Hematopoietic multipotent progenitor cell treated with erythropoietin and hydrocortisone succinate and interleukin-3 and kit ligand, for 8 days (in vitro differentiated cells): ENCODE measurements at places on chromosomes 6 and 20.
A peak's percentile ranks its signal among the peaks of the same experiment; 100 is the strongest.

GRCh38 chr6:84779380-84779779 is 15.0 kb upstream of the TBX18 start:
- DNase-seq, result no peak

DNA sequence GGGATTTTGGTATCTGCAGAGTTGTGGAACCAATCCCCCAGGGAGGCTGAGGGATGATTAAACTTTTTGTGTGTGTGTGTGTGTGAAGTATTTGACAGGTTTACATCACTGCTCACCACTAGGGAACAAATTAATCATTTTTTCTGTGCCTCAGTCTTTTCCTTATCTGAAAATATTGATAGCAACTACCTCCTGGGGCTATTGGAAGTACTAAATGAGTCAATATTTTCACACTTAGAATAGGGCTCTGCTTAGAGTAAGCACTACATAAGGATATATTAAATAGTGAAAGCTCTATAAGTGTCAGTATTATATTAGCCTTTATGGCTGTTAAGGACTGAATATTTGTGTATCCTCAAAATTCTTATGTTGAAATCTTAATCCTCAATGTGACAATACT is 155.2 kb upstream of the UST start:
- no peak for DNase-seq

DNA sequence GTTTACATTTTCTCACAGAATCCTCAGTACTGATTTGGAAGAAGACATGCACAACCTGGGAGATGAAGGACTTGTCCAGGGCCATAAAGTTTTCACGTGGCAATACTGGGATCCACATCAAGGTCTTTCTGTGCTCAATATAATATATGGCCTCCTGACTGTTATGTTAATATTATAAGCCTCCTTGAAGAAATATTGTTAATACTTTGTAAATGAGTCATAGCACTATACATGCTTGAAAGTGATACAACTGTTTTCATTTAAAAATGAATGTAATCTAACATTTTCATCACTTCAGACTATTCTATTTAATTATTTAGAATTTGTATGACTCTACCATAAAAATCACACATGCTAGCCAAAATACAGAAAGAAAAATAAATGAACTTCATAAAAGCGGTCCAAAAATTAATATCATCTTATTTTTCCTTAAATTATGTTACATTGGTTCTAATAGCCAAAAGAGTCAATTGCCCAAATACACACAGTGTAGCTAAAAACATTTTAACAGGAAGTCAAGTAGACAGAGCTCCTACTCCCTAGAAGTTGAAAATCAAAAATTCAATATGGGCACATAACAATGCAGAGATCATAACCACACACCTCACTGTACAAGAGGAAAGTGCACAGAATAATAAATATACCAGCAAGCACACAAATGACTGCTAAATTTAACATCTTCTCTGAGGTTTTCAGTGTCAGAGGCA is 188.0 kb upstream of the HDDC2 start:
- no peak for DNase-seq

DNA sequence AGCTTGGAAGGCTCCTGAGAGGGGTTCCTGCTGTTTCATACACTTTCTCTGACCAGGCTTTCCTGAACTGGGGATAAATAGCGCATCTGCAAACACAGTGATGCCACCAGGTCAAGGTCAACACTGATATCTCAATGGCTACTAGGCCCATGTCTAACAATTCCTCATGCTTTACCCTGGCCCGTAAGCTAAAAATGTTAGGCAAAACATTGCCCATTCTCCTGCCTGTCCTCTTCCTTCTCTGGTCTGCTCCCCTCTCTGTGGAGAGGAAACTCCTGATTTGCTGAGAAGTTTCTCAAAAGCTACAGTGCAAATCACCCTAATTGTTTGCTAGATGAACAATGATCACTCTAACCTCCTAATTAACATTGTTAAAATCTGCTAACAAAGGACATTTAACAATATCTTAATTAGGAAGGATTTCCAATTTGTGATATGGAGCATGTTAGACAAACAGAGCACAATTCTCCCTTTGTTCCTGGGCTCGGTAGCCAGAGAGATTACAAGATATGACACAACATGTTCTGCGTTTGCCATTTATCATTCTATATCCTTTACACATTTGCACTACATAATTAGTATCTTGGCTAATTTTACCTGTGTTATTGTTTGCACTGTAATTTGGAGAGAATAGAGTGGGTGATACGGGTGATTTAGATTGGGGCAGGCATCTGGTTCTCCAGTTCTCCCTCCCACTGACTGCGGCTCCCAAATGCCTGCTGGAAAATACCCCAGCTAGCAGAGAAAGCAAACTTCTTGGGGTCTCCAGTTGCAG is 266.8 kb downstream of the CD83 start:
- no peak for DNase-seq

GRCh38 chr20:63343460-63344445 is 17.4 kb downstream of the CHRNA4 start:
- no peak for DNase-seq

DNA sequence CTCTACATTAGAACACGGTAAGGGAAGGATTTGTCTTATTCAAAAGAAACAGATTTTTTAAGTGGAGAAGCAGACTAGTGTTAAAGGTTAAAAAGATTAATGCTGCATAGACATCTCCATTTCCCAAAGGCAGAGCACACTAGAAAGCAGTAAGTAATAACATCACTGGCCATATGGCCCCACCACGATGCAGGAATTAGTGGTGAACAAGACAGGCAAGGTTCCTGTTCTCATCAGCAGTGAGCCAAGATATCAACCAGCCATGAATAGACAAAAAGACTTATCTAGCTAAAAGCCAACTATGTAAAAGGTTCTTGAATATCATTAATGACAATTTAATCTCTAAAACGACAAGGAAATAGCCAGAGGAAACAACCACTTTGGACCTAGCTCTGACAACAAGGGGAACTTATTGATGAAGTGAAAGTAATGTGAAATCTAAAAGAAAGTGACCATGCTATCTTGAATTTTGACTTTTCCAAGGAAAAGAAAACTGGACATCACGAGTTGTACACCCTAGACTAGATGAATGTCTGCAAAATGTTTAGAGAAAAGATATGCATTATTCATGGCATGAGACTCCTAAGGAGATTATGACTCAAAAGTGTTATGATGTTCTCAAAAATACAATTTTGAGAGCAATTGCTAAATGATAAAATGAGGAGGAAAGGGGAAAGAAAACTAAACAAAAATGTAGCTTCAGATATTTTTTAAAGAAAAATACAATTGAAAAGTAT is 157.9 kb upstream of the STXBP5 start:
- no peak for DNase-seq

DNA sequence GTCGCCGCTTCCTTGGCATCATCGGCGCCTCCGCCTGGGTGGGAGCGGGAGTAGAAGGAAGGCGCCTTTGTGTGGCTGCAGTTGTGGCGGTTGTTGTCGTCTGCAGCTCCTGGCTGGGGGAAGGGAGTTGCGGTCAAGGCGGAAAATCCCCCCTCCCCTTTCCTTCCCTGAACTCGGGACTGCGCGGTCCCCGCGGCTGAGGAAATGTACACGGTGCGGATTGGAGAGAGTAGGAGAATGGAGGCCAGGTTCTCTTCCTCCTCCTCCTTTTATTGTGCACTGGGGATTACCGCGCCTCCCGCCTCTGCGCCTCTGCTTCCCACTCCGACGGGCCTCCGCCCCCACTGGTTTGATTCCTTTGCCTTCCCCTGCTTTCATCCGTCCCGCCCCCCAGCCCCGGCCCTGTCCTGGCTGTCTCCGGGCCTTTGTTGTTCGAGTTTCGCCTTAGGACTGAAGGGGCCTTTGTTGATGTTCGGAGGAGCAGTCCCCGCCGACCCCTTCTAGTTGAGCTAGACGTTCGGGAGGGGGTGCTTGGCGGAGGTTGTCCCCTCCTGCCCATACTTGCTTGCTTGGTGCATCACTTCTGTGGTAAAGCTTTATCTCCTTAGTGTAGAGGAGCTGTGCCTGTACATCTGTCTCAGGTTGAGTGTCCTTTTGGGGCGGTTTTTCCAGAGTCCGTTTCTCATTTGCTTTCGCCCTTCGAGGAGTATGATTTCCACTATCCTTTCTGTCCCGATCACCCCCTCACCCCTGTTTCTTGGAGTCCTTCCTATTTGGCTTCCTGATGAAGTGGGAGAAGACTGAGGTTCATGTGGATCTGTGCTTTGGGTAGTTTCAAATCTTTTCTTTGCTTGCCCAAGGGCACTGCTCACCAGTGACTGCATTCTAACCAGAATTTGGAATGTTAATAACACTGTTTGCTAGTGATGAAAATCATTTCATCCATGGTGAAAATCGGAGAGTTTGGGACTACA is 764 bp downstream of the ZNF292 start:
- peak; percentile 52 for DNase-seq

DNA sequence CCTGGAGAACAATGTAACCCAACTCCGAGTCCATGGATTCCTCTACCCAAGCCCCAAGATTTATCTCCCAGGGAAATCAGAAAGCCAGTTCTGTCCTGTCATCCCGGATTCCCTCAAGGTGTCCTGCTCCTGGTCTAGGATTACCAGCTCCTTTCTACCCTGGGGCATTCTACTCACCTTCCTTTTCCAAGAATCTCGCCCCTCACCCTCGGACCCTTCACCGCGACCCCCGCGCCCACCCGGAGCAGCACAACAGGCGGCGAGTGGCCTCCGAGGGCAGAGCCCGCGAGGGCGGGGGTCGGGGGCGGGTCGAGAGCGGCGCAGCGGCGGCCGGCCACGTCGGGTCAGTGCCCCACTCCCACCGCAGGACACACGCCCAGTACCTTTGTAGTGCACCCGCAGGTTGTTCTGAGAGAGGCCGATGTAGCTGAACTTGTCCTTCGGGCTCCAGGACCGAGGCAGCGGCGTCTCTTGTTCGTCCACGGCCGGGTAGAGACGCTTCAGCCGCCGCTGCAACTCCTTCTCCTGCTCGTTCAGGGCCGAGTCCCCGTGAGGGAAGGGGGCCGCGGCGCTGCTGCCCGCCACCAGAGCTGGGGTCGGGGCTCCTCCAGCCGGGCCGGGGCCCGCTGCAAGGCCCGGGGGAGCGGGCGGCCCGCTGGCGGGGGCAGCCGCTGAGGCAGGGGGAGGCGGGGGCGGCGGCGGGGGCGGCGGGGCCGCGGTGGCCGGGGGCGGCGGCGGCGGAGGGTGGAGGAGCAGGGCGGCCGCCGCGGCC is 897 bp downstream of the RANBP9 start:
- peak; percentile 19 for DNase-seq

DNA sequence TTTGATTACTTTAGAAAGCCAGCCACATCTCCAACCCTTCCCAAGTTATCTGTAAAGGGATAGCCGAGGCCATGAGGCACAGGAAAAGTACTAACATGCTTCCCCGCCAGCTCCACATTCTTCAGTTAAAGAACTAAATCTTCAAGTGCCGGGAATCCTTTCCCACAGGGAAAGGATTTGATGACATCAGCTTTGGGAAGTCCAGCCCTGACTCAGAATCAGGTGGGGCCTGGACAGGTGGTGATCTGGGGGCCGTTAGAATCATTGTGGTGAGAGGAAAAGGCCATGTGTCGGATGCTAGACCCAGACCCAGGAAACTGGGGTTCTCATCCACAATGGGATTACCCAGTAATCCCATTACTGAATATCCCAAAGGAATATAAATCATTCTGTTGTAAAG is 580.0 kb downstream of the QKI start:
- DNase-seq, result no peak

GRCh38 chr20:63740627-63741353 is 1.2 kb downstream of the SLC2A4RG start:
- DNase-seq, result peak; percentile 73

- no peak for DNase-seq
Observed at GRCh38 chr6:101668496-101669030, 275.1 kb downstream of the GRIK2 start.

DNA sequence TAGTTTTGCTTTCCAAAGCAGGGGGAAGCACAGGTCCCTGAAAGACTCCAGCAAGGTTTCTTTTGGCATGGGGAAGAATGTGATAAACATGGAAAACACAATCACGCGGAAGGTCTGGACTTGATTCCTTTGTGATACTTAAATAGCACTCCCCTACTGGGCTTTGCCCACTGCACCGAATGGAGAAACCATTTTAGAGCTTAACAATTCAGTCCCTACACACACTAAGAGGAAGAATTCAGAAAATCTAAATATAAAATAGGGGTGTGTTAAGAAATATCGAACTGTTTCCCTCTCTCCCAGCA is 71.4 kb upstream of the NHSL1 start:
- DNase-seq, result no peak

DNA sequence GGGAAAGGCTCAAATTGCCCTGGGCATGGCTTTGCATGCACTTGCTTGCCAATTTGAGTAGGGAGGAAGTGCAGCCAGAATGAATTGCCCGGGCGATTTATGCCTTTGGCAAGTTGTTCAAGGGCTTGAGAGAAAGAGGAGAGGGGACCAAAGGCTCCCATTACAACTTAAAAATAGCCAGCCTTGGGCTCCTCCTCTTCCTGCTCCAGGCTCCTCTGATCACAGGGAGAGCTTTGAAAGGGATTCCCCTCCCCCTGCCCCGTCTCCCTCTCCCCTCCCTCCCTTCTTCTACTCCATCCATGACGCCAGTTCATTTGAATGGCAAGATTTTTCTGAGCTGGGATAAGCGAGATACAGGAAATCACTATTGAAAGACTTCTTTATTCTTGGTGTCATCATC is 304.9 kb upstream of the JAG1 start:
- DNase-seq, result no peak

DNA sequence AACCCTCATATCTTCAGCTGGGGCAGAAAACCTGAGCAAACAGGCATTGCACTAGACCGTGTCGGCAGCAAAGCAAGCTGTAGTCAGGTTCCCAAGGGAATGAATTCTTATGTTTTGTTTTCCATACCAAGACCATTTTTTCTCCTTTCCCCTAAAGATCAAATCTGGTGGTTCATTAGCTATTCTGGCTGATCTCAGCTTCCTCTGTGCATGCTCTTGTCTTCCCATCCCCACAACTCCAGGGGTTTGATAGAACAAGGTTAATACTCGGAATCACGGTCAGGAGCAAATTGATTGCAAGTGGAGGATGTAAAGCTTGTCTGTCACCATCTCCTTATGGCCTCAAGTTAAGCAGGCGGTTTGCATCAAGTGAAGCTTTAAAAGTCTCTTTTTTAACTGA is 778.8 kb downstream of the KIF16B start:
- no peak for DNase-seq

DNA sequence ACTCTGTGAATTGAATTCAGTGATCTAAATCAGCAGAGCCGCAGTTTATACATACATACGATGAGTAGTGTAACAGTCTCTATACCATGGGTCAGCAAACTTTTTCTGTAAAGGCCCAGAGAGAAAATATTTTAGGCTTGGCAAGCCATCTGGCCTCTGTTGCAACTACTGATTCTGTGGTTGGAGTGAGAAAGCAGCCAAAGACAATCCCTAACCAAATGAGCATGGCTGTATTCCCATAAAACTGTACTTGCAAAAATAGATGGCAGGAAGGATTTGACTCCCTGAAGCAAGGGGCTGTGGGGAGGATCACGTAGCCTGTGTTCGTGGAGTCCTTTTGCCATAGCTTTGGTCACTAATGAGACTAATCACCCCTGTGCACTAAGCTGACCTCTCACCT is 17.9 kb upstream of the MOCS1 start:
- DNase-seq, result no peak
